G401 (cell line): ENCODE measurements at places on chromosomes 3 and 15. TPM values are rescaled to one million over a fixed set of nuclear protein-coding genes. Genes with fewer than 3 reads are reported as not detected.

DNA sequence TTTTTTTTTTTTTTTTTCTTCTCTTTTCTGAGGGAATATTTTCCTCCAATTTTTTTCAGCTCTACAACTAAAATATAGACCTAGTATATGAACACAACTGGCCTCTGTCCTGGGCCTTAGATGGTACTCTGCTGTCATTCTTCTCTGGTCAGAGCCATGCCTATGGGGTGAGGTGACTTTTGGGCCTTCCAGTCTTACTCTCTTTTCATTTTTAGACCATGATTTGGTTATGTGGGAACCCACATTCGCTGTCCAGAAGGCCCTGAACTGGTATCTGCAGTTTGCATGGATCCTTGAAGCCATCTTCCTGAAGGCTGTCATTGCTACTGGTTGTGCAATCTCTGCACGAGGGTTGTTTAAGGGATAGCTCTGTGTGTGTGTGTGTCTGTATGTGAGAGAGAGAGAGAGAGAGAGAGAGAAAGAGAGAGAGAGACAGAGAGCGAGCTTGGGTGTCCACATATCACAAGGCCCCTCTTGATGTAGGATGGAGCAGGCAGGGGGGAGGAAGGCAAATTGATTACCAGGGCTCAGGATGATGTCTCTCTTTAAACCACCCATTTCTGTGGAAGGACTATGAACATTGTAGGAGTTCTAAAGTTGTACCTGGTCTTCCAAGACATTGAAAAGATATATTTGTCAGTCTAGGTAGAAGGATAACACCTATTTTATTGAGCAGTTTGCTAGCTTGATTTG is 6.9 kb downstream of the TGFBR2 start:
- no peak for DNase-seq

GRCh38 chr3:123071146-123071545 is 4.3 kb downstream of the PDIA5 start:
- DNase-seq = no peak

- peak; percentile 91 for DNase-seq
Observed at GRCh38 chr3:21328711-21329390, 422.2 kb downstream of the ZNF385D start.

DNA sequence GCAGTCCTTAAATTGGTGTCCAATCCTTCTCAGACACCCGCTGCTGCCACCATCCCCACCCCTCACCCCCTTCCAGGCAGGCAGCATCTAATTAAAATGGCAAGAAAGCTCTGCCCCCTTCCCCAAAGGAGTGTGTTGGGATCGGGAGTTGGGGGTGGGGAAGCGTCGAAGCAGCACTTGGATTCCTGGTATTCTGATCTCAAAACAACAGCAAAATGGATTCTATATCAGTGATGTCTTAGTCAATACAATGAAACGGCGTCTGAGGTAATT is 1.4 kb downstream of the TNIK start:
- DNase-seq = no peak

DNA sequence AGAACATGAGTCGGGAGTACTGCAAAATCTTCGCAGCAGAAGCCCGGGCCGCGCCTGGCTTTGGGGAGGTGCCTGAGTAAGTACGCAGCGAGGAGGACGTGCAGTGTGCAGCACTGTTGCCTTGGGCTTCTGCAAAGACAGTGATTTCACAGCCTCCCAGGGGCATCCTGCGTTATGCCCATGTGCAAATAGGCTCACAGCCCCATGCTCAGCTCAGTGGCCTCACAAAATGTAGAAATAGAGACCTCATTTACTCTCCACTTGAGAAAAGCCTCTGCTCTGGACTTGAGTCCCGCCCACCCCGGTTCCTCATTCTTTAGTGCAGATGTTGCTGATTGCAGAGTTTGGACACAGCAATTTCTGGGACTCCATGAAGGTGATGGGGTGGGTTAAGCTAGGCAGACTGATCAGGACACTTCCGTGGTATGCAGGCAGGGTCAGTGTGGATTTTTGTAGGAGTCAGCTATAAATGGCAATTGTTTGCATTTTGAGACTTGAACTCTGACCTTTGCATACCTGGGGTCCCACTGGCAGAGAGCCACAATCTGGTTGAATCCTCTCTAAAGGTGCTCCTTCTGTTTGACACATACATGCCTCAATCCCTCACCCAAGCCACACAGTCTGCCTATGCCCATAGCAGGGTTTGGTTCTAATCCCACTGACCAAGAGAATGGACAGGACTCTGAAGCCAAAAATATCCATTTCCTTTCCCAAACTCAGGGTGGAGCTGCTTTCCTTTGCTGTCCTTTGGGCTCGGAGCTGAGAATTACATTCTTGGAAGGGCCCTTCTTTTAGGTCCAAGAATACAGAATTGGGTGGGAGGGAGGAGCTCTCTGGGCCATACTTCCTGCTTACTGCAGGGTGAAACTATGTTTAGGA is 20.7 kb upstream of the SLC28A1 start:
- peak; percentile 3 for DNase-seq

DNA sequence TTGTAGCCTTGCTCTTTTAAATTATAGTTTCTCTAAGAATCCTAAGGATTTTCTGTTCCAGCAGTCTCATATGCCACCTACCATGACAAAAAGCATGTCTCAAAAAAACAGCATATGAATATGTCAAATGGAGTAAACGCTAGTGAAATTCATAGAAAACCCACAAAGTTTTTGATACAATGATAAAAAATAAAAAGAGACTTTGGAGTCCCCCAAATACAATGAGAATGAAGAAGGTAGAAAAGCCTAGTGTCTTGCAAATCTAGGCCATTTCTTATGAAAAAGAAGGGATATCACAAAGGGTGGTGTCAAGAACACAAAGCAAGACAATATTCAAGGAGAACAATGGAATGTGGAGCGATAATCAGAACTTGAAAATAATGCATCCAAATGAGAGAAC is 668.5 kb downstream of the PLOD2 start:
- DNase-seq = no peak

DNA sequence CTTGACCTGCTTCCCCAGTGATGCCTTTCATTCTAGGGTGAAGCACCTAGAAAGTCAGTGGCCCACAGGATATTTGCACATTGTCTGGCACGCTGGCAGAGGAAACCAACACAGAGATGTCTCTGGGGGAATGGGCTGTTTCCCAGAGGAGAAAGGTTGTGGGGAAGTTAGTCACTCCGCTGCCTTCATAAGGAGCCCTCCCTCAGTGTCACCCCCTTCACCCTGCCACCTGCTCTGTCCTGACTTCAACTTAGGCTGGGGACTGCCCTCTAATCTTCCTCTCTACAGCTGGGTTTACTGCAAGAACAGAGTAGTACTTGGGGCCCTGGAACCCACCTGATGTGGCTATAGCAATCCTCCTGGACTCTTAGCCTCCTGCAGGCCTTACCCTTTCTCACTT is 5.7 kb downstream of the KLHDC8B start:
- no peak for DNase-seq

- DNase-seq = peak; percentile 4
Observed at GRCh38 chr3:124277144-124277890, 285.4 kb upstream of the ROPN1 start.

GREM1 gene
- 0.75 and 1.0 TPM in 2 replicates for total RNA-seq

MBNL1 gene
- total RNA-seq = 31.4 and 61.2 TPM in 2 replicates

GPR171 gene
- not detected in 2 replicates for total RNA-seq

DNA sequence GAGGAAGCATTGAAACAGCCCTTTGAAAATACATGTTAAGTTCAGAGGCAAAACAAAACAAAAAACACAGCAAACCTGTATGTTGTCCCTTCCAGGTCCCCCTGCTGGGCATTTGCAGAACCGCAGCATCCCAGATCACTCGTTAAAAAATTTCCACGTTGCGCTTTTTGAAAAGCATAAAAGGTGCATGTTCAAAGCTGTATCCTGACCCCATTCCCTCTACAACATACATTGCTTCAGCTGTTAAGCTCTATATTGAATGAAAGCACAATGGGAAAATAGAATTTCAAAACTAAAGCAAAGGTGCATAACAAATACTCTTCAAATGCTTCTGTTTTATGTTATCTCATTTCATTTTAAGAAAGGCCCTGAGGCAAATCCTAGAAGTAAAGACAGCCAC is 328.3 kb downstream of the THSD4 start:
- peak; percentile 39 for DNase-seq

LMAN1L gene
- total RNA-seq = not detected in 2 replicates

GXYLT2 gene
- 10.3 and 13.9 TPM in 2 replicates for total RNA-seq

DNA sequence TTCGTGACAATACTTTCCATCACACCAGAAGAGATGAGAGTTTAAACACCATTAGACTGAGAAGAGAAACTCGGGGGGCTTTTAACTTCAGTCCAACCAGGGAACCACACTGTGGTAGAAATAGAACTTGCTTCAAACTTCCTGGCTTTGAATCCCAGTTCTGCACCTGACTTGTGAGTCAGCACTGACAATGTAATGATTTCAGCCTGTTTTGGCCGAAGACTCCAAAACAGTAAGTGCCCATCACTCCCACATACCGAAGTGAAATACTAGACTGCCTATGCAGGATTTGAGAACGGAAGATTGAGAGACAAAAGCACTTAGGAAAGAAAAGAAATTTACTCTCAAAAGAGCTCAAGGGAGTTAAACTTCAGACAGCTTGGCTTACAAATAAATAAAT is 27.0 kb downstream of the C2CD4B start:
- no peak for DNase-seq

- peak; percentile 27 for DNase-seq
Observed at GRCh38 chr15:72472992-72473610, 1.0 kb upstream of the ARIH1 start.

DNA sequence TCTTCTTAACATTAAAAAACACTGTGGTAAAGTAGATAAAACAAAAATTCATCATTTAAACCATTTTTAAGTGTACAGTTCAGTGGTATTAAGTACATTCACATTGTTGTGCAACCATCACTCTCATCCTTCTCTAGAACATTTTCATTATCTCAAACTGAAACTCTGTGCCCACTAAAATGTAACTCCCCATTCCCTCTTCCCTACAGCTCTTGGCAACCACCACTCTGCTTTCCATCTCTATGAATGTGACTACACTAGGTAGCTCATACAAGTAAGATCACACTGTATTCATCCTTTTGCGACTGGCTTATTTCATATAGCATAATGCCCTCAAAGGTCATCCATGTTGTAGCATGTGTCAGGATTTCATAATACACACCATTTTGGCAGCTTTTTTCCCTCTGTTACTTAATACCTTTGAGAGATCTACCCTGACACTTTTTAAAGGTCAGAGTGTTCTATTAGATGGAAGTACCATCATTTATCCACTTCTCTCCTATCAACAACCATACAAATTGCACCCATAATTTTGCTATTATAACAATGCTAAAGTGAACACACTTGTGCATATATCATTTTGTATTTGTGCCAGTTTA is 42.9 kb upstream of the FRMD4B start:
- no peak for DNase-seq

GRCh38 chr3:161946443-161946960 is 449.9 kb downstream of the OTOL1 start:
- DNase-seq = no peak

PCLAF gene
- 50.8 and 138 TPM in 2 replicates for total RNA-seq

GRCh38 chr15:53693729-53694475 is 65.6 kb downstream of the WDR72 start:
- peak; percentile 66 for DNase-seq

DNA sequence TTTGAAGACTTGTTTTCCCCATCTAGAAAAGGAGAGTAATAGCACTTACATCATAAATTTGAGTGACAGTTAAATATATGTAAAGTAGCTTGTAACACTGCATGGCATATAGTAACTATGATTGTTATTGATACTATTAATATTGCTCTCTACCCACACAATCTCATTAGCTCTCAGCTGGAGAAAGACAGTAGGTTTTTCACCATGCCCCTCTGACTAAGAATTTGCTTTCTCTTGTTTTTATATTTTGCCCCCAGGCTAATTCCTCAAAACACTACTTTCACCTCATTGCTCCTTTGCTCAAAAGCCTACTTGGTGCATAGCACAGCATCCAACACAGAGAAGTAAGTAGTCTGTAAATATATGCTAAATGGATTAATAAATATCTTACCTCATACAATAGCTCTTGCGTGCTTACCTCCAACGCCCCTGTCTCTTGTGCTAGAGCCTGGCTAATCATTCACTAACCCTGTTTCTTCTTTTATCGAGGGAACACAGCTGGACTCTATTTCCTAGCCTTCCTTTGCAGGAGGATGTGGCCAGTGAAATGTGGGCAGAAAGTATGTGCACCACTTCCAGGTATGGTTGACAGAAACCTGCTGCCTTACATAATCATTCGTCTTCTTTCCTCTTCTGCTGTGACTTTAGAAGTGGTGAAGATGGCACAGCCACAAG is 190.0 kb downstream of the PLCH1 start:
- DNase-seq = no peak

GRCh38 chr3:101825904-101826445 is 23.3 kb upstream of the NFKBIZ start:
- no peak for DNase-seq

- DNase-seq = no peak
Observed at GRCh38 chr3:172194702-172195406, 155.5 kb downstream of the FNDC3B start.

DNA sequence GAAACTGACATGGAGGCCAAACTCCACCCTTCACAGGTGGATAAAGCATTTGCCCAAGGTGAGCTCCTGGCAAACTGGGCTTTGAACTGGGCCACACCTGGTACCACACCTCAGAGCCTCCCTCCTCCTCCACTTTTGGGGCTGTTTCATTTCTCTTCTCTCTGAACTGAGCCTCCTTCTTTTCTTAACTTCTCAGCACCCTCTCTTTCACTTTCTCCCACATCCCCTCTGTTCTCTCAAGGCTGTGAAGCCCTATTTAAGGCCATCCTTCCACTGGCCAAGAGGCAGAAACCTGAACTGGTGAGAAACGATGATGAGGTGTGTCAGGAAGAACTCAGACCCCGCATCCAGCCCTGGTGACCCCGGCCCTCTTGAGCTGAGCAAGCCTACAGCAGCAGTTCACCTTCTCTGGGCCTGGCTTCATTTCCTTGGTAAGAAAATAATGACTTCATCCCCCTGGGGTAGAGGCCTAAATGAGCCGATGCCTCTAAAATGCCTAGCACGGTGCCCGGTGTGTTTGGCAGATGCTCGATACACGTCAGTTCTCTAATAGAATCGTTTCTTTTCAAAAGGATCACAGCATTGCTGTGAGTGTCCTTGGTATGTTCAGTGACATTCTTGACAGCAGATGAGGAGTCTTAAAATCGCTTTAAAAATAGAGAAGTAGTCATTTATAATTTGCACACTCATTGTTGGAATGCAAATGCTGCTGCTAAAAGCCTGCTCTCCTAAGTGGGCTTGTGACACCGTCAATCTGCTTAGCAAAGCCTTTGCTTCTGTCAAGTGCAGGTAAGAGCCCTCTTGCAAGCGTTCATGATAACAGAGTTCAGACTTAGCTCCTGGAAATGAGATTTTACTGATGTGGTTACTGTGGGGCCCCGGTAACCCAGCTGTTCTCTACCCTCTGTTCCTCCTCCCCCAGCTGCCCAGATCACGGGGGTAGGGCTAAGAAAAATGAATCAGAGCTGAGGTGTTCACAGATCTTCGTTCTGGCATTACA is 97.7 kb upstream of the ATP2B2 start:
- no peak for DNase-seq

GRCh38 chr3:108088697-108089096 is 2.1 kb downstream of the CD47 start:
- DNase-seq = no peak

- no peak for DNase-seq
Observed at GRCh38 chr3:104510131-104510849, 856.4 kb upstream of the ALCAM start.

TGM4 gene
- total RNA-seq = not detected in 2 replicates

GRCh38 chr3:151900460-151900859 is 27.0 kb downstream of the SUCNR1 start:
- no peak for DNase-seq

GRCh38 chr3:101128786-101129185 is 135.6 kb upstream of the ABI3BP start:
- DNase-seq = no peak

SERPINI2 gene
- total RNA-seq = not detected in 2 replicates

MCTP2 gene
- total RNA-seq = not detected in 2 replicates

GRCh38 chr3:172021164-172021563 is 18.2 kb upstream of the FNDC3B start:
- no peak for DNase-seq
